Effector CD8-positive, alpha-beta T cell (primary cell): ENCODE measurements at places on chromosomes 5 and 9.

- no peak for DNase-seq
Observed at GRCh38 chr9:93097511-93098201, 1.6 kb downstream of the CARD19 start.

GRCh38 chr9:72132052-72132451, 17.2 kb upstream of the GDA start:
- no peak for DNase-seq

DNA sequence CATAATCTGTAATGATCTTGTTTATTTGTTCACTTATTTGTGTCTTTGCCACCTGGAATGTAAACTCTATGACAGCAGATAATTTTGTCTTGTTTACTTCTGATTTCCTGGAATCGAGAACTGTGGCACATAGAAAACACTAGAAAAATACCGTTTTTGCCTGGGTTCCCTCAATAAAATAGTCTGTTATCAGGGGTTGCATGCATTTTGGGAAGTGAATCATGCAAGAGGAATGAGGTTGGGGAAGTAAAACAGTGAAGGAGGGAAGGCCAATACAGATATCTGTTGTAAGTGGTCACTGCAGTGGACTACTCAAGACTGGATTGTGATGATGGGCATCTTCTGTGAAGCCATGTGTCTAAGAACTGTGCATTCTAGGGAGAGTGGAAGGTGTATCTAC, 45.2 kb upstream of the IL6ST start:
- DNase-seq: no peak

DNA sequence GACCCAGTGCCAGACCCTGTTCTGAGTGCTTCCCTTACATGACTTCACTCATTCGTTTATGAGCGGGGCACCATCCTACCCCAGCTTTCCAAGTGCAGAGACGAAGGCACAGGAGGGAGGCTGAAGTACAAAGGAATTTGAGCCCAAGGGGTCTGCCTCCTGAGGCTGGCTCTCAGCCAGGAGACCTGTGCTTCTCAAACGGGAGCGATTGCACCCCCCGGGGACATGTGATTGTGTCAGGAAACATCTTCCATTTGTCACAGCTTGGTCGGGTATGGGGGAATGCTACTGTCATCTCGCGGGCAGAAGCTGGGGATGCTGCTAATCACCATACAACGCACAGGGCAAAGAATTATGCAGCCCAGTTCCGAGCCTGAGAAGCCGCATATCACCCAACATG, 23.9 kb downstream of the ADCY2 start:
- no peak for DNase-seq

DNA sequence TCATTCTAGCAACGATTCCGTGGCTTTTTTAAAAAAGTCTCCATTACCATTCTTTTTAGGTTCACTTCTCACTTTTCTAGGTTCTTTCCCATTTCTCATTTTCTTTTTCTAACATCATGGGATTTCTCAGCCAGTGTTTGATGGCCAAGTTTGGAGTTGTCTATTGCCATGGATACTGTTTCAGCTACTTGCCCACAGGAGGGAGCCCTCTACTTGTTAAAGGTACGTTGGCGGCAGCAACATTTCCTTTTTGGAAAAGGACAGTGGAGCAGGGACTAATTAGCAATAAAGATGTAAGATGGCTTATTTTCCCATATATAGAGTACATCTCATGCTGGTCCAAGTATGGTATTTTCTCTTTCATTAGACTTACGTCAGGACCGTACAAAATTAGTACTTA, 2257.5 kb upstream of the C9orf72 start:
- DNase-seq: no peak

DNA sequence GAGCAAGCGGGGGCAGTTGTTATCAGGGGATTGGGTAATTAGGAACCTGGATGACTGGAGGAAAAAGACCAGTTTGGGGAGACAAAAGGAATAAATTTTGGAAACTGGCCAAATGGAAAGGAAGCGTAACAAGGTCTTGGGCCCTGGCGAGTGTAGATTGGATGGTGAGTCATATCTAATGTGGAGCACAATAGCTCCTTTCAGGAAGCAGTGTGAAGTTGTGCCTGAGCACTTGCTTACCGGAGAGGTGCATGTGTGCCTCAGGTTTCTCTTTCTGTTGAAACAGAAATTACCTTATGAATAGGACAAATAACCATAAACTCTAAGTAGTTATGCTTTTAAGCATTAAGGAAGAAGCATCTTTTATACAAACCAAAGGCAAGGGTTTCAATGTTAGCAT, 176.4 kb downstream of the KIF4B start:
- no peak for DNase-seq

GRCh38 chr9:114285166-114285867, 37.6 kb upstream of the ORM1 start:
- DNase-seq: no peak

DNA sequence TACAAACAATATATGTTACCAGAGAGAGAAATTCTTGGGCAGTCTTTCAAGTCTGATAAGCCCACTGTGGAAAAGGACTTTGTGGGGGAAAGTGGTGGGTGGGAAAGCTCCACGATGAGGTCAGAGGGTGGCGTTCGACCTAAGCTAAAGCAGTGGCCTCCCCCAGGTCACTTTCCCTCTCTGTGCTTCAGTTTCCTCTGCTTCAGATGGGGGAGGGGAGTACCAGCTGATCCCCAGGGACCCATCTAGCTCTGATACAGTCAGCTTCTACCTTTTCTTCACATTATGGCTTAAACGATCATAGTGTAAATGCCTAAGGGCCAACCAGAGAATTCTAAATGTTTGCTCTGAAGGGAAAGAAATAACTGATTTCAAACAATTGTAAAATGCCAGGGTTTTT, 36.6 kb upstream of the ARSB start:
- no peak for DNase-seq

GRCh38 chr9:83299571-83299970, 236.6 kb upstream of the RASEF start:
- DNase-seq: no peak
